Stimulated activated CD4-positive, alpha-beta T cell treated with anti-CD3 and anti-CD28 coated beads, TNF-alpha, amount 100 ng/mL, for 4 hours (primary cell): ENCODE measurements at places on chromosomes 3 and 15.

DNA sequence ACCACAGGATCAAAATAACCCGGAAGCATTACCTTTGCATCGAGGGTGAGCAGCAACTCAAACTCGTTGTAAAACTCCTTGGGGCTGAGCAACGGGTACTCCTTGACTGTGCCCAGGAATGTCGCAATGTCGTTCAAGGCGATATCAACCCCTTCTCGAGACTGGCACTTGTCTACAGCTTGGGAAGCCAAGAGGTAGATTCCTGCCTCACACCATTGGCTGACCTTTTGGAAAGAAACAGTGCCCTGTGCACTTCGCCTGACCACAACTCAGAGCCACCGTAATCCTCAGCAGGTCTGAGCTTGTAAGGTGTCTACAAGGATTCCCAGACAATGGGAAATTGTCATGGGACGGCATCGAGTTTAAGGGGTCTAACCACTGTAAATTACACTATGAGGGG is 43.9 kb downstream of the B3GNT5 start:
- DNase-seq, result no peak

- DNase-seq, result no peak
Observed at GRCh38 chr3:129554356-129555152, 11.6 kb downstream of the H1-8 start.

DNA sequence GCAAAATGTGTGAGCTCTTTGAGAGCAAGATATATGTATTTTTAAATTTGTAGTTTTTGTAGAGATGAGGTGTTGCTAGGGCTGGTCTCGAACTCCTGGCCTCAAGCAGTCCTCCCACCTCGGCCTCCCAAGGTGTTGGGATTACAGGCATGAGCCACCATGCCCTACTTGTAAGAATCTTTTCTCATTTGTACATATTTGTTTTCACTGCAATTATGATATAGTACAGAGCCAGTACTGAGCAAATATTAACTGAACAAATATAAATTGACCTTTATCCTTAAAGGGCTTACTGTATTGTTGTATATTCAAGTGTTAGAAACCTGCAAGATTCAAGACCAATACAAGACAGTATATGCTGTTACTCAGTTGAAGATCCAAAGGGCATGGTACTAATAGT is 53.4 kb downstream of the GTF2E1 start:
- no peak for DNase-seq

DNA sequence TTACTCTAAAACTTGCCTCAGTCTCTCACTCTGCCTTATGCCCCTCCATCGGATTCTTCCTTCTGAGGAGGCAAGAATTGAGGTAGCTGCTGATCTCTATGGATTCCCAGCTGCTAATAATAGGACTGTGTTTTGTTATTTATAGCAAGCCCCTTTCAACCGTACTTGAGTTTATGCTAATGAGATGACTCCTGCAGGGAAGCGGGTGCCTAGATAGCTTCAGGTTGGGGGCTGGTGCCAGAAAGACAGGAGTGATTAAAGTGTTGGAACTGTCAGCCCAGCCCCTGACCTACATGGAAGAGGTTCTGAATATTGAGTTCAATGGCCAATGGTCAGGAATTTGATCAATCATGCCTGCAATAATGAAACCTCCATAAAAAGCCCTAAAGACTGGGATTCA is 21.8 kb upstream of the LIMD1 start:
- DNase-seq, result no peak

GRCh38 chr3:31382856-31383255 is 149.9 kb upstream of the STT3B start:
- DNase-seq, result no peak

- DNase-seq, result no peak
Observed at GRCh38 chr3:160635213-160635612, 41.7 kb upstream of the ARL14 start.

DNA sequence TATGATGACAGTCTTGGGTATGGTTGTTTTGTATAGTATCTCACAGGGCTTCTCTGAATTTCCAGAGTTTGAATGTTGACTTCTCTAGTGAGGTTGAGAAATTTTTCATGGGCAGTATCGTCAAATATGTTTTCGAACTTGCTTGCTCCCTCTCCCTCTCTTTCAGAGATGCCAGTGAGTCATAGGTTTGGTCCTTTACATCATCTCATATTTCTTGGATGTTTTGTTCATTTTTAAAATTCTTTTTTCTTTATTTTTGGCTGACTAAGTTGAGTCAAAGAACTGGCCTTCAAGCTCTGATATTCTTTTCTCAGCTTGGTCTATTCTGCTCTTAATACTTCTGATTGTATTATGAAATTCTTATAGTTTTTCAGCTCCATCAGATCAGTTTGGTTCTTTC is 282.3 kb upstream of the NECTIN3 start:
- no peak for DNase-seq

DNA sequence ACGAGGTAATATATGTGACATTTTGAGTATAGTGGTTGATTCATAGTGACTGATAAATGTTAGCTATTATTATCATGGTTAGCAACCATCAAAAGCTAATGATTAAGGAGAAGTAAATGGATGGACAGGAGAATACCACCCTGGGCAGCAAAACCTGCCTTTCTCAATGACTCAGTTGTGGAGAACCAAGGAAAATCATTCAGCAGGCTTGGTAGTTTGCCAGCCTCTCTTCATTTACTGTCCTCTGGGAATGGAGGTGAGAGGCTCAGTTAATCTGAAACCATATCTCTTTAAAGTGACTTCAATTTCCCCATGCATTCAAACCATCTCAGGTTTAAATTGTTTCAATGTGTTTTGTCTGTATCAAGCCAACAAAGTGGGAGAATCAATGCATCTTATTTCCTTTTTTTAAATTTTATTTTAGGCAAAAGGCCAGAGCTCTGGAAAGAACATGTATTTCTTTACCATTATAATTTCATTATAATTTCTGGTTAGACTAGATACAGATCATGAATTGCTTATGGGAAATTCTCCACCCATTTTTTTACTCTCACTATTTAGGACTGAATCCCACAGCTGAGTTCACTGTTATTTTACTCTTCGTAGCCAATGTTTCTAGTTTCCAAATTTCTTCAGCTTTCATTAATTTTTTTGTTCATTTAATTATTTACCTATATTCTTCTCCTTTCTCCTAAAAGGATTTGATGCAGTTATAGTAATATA is 2.7 kb downstream of the TM4SF18 start:
- no peak for DNase-seq

DNA sequence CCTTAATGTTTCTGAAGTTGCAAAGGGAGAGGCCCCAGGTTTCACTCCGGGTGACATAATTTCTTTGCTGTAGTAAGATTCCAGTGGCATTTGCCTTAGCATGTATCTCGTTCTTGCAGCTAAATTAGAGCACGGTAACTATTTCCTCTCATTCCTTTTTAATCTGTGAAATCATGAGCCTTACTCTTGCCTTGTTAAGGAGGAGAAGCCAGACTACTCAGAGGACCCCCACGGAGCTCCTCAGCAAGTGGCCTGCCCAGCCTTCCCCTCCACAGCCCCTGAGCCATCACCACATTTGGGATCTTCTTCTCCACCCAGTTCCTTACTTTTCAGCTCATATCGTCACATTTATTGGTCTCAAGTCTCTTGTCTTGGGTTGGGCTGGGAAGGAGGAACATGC is 54.2 kb downstream of the ABHD2 start:
- no peak for DNase-seq

DNA sequence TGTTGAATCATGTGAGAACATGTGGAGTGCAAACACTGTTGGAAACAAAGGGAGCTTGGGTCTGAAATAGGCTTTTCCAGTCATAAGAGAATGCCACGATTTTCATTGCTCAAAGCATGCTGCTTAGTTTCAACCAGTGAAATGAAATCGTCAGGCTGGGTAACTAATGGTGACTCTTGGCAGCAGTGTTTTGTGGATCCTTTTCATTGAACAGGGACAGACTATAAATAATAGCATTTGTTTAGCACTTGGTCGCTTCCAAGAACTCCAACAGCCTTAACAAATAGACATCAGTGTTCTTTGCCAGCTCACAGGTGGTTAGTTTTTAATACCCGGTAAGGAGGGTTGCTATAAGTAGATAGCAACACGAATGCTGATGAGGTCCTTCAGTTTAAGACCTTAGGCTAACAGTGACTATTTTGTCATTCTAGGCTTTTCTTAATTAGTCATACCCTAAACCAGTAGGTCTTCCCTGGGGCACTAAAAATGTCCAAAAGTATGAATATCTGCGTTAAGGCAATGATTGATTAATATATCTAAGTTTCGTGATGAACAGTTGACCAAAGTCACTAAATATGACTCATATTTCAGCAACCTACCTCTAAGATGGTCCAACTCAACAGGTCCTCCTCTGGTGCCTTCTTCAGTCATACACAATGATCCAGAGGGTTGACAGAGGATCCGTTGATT is 15.8 kb downstream of the TP63 start:
- DNase-seq, result no peak

- no peak for DNase-seq
Observed at GRCh38 chr15:89115547-89115946, 27.3 kb downstream of the ABHD2 start.

DNA sequence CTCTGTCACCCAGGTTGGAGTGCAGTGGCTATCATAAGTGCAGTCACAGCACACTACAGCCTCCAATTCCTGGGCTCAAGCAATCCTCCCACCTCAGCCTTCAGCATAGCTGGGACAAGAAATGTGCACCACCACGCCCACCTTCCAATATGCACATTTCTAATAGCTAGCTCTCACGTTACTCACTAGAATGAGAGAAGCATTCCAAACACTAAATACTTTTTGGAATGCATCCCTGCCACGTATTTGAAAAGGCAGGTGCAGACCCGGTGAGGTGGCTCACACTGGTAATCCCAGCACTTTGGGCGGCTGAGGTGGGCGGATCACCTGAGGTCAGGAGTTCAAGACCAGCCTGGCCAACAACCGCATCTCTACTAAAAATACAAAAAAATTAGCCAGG is 7.6 kb upstream of the TCF12 start:
- DNase-seq, result no peak

DNA sequence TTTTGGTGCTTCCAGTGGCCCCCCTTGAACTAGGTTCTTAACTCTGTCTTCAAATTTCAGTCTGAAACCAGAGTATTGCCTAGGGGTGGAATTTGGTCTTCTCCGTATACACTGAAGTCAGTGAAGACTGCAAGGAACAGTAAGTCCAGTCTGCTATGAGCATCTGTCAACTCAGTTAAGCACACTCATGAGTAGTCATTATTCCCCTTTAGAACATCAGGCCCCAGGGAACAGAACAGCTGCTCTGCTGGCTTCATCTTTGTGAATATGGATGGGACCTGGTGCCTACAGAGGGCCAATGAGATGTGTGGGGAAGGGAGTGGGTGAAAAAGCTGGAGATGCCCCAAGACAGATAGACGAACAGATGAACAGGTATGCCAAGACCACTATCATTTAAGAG is 85.2 kb upstream of the PRR23C start:
- no peak for DNase-seq

DNA sequence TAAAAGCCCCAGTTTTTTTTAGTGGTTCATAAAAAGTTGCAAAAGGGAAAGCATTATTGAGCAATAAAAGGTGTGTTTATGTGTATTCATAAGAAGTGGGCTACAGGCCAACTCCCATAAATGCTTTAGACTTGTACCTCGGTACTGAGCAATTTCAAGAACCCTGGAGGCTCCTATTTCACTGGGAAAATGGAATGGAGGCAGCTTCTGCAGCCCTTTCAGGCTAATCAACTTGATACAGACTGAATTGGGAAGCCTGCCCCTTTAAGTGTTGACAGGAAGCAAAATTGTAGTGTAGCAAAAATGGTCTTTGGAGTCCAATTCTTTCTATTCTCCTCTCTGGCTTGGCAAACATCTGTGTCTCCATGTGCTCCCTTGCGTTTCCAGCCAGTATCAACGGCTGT is 118.8 kb downstream of the ECT2 start:
- DNase-seq, result no peak

DNA sequence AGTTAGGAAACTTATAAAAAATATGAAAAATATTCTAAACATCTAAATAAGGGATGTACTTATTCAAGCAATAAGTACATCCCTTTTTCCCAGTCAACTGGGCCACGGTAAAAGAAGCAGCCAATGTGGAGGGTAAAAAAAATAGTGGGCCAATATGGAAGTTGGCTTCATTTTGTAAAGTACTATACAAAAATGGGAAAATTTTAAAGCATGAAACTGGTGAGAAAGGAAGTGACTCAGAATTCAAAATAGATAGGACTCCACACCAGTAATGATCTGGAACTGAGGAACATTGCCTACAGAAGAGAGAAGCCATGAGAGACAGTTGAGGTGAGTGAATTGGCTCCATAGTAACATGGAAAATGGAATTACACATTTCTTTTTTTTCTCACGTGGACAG is 108.9 kb downstream of the FNDC3B start:
- no peak for DNase-seq

DNA sequence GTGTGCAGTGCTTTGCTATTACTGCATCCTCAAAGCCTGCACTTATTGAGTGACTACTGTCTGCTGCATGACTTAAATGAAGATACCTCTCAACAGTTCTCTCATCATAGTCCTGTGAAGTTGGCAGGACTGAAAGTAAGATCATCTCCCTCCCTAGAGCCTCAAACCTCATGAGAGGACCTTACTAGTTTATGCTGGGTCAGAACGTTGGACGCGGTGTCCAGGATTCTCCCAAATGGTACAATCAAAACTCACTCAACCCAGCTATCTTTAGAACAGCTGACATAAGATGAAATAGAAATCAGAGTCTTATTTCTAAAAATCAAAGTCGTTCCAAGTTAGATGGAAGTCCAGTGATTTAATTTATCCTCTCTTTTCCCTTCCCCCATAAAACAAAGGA is 219.7 kb downstream of the PDZRN3 start:
- DNase-seq, result no peak

DNA sequence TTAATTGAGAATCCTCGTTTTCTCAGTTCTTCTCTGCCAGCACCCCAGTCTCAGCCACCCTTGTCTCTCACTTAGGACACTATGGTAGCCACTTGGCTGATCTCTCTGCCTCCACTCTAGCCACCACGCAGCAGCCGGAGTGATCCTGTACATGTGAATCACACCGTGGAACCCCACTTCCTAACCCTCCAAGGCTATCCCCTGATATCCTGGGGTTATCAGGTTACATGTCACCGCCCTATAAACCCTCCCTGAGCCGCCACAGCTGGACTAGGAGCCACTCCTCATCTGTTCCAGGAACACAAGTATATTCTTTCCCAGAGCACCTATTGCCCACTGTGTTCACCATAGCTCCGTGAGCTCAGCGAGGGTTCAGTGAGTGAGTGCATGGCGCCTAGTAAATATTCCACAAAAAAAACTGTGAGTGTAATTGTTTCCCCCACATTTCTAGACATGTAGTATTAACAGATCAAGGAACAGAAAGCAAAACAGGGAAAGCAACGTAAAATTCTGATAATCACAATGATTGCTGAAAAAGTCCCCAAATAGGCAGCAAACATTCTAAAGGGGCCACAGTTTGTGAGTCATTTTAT is 661 bp upstream of the PARP14 start:
- DNase-seq, result no peak

DNA sequence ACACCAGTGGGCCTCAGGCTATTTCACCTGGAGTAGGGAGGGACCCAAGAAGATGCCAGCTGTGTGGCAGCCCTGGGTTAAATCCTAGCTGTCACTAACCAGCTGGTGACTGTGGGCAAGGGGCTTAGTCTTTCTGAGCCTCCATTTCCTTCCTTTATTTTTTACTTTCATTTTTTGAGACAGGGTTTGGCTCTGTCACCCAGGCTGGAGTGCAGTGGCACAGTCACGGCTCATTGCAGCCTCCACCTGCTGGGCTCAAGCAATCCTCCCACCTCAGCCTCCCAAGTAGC is 108.0 kb upstream of the SMAD3 start:
- DNase-seq, result no peak

GRCh38 chr15:43168192-43169107 is 16.8 kb upstream of the CCNDBP1 start:
- DNase-seq, result no peak

- DNase-seq, result no peak
Observed at GRCh38 chr3:49277383-49277775, 347 bp upstream of the C3orf62 start.
